MM.1S (cell line): ENCODE measurements at places on chromosomes 12 and 14.

GRCh38 chr12:18246066-18246465 is 15.3 kb upstream of the PIK3C2G start:
- no peak for DNase-seq
- peaks cover 7% of the 10 kb centered on the region; the same call in 1 of the 2 replicates for H3K4me1 ChIP-seq
- no peaks in the 10 kb centered on the region for H3K27me3 ChIP-seq

DNA sequence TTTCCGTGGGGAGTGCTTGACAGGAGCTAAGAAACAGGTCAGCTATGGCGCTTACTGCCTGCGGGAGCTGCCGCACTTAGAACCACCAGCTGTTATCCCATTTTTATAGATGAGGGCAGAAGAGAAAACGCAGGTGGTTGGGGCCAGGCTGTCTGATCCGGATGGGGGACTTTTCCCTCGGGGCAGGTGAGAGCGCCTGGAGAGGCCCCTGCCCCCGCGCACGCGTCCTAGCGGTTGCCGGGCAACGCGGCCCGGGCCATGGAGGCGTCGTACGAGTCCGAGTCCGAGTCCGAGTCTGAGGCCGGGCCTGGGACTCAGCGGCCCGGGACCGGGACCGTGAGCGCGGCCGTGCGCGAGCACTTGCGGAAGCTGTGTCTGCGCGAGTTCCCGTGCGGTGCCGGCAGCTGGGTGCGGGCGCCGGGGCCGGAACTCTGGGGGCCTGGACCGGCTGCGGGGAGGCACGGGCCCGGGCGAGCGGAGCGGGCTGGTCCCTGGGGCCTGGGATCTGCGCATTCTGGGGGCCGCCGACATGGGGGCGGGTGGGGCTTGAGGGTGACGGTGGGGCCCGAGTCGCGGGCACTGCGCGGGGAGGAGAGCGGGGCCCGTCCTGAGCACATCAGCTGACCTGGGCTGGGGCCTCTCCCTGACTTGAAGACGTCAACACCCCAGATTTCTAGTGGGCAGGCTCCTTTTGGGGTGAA is at the start of gene LRRC43:
LRRC43 (plus strand) TSS at position 237 of the 701 bp plus-strand sequence; CDS start at position 259, 22 bp downstream.
- no peak for DNase-seq
- no peaks in the 10 kb centered on the region for H3K4me1 ChIP-seq
- no peaks in the 10 kb centered on the region for H3K27me3 ChIP-seq

DNA sequence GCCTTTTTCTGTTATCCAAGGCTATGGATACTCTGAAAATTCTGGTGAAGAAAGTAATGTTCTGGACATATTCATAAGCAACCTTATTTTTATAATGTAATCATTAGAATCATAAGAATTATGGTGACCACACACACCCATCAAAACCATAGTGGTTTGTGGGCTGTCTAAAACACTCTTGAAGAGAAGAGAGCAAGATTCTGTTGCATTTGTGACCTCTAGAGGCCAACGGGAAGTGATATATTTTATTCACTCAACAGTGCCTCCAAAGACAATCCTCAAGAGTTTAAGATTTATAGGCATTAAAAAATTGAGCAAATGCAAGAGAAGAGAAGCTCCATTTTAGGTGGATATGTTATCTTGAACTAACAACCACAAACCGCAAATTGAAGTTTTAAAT is 68.5 kb upstream of the LGR5 start:
- no peaks in the 10 kb centered on the region for H3K4me1 ChIP-seq
- H3K36me3 ChIP-seq: no peaks in the 10 kb centered on the region
- H3K27me3 ChIP-seq: no peaks in the 10 kb centered on the region
- H3K27ac ChIP-seq: no peak overlapping the region
- H3K4me3 ChIP-seq: no peak overlapping the region

- H3K4me3 ChIP-seq: no peak overlapping the region
- no peaks in the 10 kb centered on the region for H3K36me3 ChIP-seq
- no peaks in the 10 kb centered on the region for H3K27me3 ChIP-seq
These were observed 67.8 kb upstream of the EGLN3 start for GRCh38 chr14:34018564-34019244.

GRCh38 chr12:124515981-124516380 is 51.4 kb downstream of the NCOR2 start:
- H3K4me3 ChIP-seq: no peak overlapping the region
- H3K27ac ChIP-seq: no peak overlapping the region
- no peaks in the 10 kb centered on the region for H3K4me1 ChIP-seq
- no peaks in the 10 kb centered on the region for H3K36me3 ChIP-seq

DNA sequence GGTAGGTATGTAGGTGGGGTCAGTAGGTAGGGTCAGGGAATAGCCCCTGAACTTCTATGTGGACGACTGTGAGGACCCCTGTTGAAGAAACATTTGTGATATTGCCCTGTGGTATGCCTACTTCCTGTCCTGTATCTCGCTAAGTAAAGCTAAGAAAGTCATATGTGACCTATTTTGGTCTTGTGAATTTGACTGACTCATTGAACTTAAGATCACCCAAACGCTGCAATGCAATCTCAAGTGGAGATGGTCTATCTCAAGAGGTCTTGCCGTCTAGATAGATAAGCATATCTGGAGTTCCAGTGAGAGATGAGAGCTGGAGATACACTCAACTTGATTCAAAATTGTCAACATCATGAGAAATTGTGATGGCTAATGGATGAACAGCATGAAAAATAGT is 73.8 kb downstream of the TRAFD1 start:
- no peak for DNase-seq
- H3K36me3 ChIP-seq: no peaks in the 10 kb centered on the region
- H3K4me3 ChIP-seq: no peak overlapping the region
- H3K4me1 ChIP-seq: no peaks in the 10 kb centered on the region
- no peak overlapping the region for H3K27ac ChIP-seq

DNA sequence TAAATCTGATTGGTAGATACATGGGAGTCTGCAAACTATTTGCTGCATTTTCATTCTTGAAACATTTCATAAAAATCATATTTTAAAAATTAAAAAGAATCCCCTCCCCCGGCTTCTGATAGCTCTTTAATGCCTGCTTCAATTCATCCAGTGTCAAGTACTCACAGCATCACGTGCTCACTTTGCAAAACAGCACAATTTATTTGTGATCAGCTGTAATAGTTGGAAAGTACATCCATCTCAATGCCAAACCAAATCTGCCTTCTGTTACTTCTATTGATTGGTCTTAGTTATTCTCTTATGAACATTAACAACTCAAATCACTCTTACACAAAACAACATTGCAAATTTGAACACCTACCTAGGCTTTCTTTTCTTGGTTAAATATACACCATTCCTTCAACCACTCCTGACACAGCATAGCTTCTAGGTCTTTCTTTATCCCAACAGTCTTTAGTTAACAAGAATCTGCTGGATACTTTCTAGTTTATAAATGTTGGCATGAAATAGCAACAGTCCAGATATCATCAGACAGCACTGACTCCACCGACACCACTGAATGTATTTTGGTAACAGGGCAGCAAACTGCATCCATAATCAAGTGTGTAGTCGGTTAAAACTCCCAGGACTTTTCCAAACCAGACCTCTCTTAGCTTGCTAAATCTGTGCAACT is 58.0 kb downstream of the PARP11 start:
- H3K4me3 ChIP-seq: no peak overlapping the region
- no peaks in the 10 kb centered on the region for H3K4me1 ChIP-seq
- no peak for DNase-seq
- no peak overlapping the region for H3K27ac ChIP-seq

GRCh38 chr14:65832431-65833266 is 420.1 kb downstream of the FUT8 start:
- H3K36me3 ChIP-seq: no peaks in the 10 kb centered on the region
- no peak overlapping the region for H3K4me3 ChIP-seq
- H3K27ac ChIP-seq: no peak overlapping the region
- DNase-seq: no peak
- no peaks in the 10 kb centered on the region for H3K27me3 ChIP-seq

DNA sequence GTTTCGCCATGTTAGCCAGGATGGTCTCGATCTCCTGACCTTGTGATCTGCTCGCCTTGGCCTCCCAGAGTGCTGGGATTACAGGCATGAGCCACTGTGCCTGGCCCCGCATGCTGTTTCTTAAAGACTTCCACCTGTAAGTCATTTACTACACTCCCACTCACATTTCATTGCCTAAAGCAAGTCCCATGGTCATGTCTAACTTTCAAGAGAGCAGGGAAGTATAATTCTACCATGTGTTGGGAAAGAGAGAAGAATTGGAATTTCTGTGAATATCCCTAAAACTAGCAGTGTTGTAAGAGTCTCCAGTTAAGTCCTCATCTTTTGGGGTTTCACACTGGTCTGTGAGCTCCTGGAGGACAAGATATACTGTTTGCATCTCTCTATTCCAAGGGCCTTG is 139.7 kb downstream of the EMP1 start:
- no peak overlapping the region for H3K27ac ChIP-seq
- DNase-seq: no peak
- no peaks in the 10 kb centered on the region for H3K4me1 ChIP-seq
- H3K4me3 ChIP-seq: no peak overlapping the region
- H3K27me3 ChIP-seq: no peaks in the 10 kb centered on the region
- no peaks in the 10 kb centered on the region for H3K36me3 ChIP-seq

GRCh38 chr14:103805708-103806107 is 41.7 kb downstream of the PPP1R13B start:
- H3K36me3 ChIP-seq: no peaks in the 10 kb centered on the region
- no peaks in the 10 kb centered on the region for H3K27me3 ChIP-seq
- no peak overlapping the region for H3K27ac ChIP-seq
- H3K4me3 ChIP-seq: no peak overlapping the region
- H3K4me1 ChIP-seq: no peaks in the 10 kb centered on the region

GRCh38 chr12:104458694-104459367 is 2.1 kb downstream of the CHST11 start:
- H3K4me3 ChIP-seq: peak overlapping the region; percentile 91
- no peaks in the 10 kb centered on the region for H3K36me3 ChIP-seq
- peak overlapping the region; percentile 91 for H3K27ac ChIP-seq
- peaks cover 39% of the 10 kb centered on the region for H3K4me1 ChIP-seq
- peak; percentile 81 for DNase-seq
- no peaks in the 10 kb centered on the region for H3K27me3 ChIP-seq

- peaks cover 16% of the 10 kb centered on the region for H3K27me3 ChIP-seq
- H3K27ac ChIP-seq: no peak within 1 kb of the TSS
- H3K4me1 ChIP-seq: no peaks in the 10 kb centered on the region
These were observed at the start of gene KIF26A for GRCh38 chr14:104138098-104138717. KIF26A (plus strand) TSS chr14:104138587; CDS start chr14:104138723, 136 bp downstream.

GRCh38 chr14:87898301-87898700 is 94.7 kb downstream of the GALC start:
- H3K4me1 ChIP-seq: no peaks in the 10 kb centered on the region
- H3K4me3 ChIP-seq: no peak overlapping the region
- H3K27me3 ChIP-seq: no peaks in the 10 kb centered on the region

- H3K27me3 ChIP-seq: no peaks in the 10 kb centered on the region
- peaks cover 22% of the 10 kb centered on the region for H3K4me1 ChIP-seq
- peak; percentile 72 for DNase-seq
- no peak overlapping the region; the same call in 1 of the 2 replicates for H3K4me3 ChIP-seq
These were observed 2.2 kb upstream of the PTGDR start for GRCh38 chr14:52265253-52265652.

DNA sequence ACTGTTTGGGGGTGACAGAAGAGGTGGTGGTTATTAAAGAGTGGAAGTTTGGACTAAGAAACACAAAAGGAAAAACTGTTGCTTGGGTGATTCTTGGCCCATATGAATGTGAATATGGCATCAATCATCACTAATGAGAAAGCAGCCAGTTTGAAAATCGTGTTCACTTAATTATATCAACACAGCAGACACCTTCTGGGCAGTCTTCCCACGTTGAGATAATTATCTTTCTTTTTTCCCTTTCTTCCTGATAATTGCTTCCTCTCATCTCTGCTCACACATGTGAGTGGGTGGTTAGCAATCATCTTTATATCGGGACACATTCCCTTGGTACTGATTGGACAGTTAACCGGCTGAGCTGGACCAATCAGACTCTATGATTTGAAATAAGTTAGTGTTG is 539.7 kb downstream of the AACS start:
- no peak for DNase-seq
- no peaks in the 10 kb centered on the region for H3K4me1 ChIP-seq
- no peaks in the 10 kb centered on the region for H3K27me3 ChIP-seq
- H3K4me3 ChIP-seq: no peak overlapping the region
- H3K36me3 ChIP-seq: no peaks in the 10 kb centered on the region

DNA sequence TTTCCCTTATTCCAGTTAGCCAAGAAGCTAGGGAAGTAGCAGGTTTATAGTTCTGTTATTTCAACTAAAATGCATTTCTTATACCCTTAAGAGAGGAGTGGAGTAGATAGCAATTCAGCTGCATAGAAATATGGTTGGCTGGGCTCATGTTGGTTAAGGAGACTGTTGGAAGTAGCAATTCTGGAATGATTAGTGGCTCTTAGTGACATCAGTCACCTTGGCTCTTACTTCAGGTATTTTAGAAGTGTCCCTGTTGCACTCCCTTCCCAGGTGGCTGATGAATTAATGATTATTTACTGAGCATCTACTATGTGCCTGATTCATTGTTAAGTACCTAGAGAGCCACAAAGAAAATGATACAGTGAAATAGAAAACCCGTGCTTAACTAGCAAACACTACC is 128.1 kb downstream of the MGST1 start:
- no peaks in the 10 kb centered on the region for H3K4me1 ChIP-seq
- no peak for DNase-seq
- H3K4me3 ChIP-seq: no peak overlapping the region
- no peak overlapping the region for H3K27ac ChIP-seq

DNA sequence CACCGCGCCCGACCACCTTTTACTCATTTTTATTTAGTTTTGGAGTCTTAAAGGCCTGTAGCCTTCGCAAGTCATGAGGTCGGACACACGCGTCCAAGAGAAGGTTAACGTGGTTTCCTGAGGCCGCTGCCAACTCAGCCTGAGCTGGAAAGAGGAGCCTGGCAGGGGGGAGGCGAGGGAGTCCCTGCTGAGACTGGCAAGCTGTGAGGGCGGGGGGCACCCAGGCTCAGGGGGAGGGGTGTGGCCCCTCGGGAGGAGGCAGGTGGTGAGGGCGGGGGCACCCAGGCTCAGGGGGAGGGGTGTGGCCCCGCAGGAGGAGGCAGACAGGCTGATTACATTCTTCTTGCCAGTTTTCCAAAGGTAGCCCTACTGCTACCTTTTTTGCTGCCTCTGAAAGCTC is 143.2 kb downstream of the PIWIL1 start:
- H3K4me3 ChIP-seq: no peak overlapping the region
- no peaks in the 10 kb centered on the region for H3K4me1 ChIP-seq
- H3K27me3 ChIP-seq: no peaks in the 10 kb centered on the region
- H3K27ac ChIP-seq: no peak overlapping the region

- 0 out of 2 replicates have a peak, but pooled peaks cover 4% of the 10 kb centered on the region for H3K36me3 ChIP-seq
- no peaks in the 10 kb centered on the region for H3K27me3 ChIP-seq
- no peak for DNase-seq
- H3K27ac ChIP-seq: no peak overlapping the region
These were observed 46.8 kb upstream of the OR5AU1 start for GRCh38 chr14:21202463-21203358.

- H3K27ac ChIP-seq: no peak overlapping the region
- H3K36me3 ChIP-seq: no peaks in the 10 kb centered on the region
- no peak overlapping the region for H3K4me3 ChIP-seq
- no peaks in the 10 kb centered on the region for H3K27me3 ChIP-seq
- H3K4me1 ChIP-seq: peaks cover 8% of the 10 kb centered on the region
These were observed 4.1 kb downstream of the KCNC2 start for GRCh38 chr12:75205558-75205957.

- H3K36me3 ChIP-seq: no peaks in the 10 kb centered on the region; the same call in 1 of the 2 replicates
- H3K27ac ChIP-seq: no peak overlapping the region
- no peak for DNase-seq
- H3K27me3 ChIP-seq: no peaks in the 10 kb centered on the region
These were observed 14.3 kb upstream of the FBXL14 start for GRCh38 chr12:1608713-1609119.
